ENCODE measurements at places on chromosomes 11 and 22.
A peak's percentile ranks its signal among the peaks of the same experiment; 100 is the strongest.

DNA sequence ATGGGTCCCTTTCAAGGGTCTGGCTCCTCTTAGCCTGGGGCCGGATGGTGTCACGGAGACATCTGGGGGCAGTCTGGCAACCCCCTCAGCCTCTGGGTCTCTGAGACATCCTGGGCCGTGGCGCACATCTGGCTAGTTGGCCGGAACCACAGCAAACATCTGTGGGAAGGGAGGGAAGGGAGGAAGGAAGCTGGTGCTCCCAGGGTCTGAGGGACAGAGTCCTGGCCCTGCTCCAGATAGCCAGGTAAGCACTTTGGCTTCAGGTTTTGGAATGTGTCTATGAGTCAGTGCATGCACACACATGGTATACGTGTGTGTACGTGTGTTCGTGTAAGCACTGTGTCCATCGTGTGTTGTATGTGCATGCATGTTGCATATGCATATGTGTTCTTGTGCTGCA lies 225.1 kb downstream of the MN1 start:
- peak; percentile 66 for DNase-seq

GRCh38 chr11:9092072-9092471 lies 673 bp upstream of the SCUBE2 start:
- DNase-seq, result no peak

DNA sequence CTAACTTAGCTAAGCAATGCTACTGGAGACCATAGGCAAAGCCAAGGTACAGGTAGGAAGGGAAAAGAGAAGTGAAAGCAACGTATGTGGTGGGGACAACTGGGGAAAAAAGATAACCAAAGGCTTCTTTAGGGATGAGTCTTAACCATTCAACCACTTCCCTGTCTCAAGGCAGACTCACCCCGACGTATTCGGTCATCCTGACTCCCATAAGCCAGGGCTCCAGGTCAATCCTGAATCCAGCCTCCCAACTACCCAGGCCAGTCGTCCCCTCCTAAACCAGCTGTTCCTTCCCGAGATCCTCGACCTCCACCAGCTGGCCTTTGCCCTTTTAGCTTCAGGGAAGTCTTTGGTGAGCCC lies 330 bp downstream of the ACP2 start:
- no peak for DNase-seq

DNA sequence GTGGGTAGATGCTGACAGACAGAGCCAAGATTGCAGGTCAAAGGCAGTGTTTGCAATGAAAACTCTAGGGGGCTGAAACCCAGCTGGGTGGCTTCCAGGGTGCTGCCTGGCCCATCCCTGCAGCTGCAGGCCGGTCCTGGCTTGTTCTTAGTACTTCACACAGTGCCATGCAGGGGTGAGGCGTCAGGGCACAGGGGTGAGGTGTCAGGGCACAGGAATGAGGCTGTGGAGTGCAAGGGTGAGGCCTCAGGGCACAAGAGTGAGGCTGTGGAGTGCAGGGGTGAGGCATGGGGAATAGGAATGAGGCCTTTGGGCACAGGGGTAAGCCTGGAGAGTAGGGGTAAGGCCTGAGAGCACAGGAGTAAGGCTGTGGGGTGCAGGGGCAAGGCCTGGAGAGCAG lies 337.6 kb downstream of the TBC1D22A start:
- DNase-seq, result no peak

DNA sequence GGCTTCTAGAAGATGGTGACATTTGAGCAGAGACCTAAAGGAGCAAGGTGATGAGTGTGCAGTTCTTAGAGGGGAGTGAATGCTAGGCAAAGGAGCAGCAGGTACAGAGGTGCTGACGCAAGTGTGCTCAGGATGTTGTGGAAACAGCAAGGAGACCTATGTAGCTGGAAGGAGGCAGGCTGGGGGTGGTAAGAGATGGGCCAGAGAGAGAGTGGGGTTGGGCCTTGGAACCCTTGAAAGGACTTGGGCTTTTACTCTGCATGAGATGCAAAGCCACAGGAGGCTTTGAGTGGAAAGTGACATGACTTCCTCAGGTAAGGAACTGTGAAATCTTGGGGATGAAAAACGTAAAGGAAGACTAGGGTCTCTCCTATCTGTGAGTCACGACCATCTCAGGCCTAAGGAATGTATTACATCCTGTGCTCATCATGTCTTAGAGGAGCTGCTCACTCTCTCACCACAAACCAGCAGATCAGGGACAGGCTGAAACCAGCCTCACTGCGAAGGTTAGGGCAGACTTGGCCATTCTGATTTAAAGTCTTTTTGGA lies 65.4 kb downstream of the MICAL2 start:
- peak; percentile 97 for DNase-seq

DNA sequence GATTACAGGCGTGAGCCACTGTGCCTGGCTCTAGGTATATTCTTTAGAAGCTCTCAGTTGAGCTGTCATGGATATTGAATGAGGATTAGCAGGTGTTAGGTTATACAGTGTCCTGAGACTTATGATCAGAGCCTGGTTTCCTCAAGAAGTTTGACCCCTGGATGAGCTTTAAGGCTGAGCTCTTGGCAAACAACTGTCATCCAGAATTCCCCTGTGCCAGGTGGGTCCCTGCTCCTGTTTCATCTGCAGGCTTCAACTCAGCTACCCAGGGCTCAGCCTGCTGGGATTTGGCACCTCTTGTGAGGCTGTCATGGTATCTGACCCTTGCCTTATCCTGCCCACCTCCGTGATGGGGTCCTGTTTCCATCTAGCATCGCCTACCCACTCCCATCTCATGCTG lies 24.3 kb downstream of the SERPINH1 start:
- no peak for DNase-seq

- peak; percentile 56 for DNase-seq
These were observed 778 bp upstream of the PAK1 start for GRCh38 chr11:77474684-77475060.

DNA sequence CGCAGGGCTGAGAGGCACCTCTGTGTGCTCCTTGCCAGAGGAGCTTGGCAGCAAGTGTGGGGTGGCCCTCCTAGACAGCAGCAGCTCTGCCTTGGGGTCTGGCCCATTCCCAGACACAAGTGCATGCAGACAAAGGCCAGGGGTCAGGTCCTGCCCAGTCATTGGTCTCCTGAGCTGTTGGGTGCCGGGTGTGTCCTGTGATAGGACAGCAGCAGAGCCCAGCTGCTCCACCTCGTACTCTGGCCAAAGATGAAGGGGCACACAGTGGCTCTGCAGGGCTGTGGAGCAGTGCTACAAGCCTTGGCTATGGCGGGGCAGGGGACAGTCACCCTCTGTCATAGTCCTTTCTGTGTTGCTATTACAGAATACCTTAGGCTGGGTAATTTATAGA lies 17.3 kb upstream of the OSBPL5 start:
- no peak for DNase-seq

All from epithelial cell of esophagus (primary cell).